Stimulated activated CD8-positive, alpha-beta memory T cell treated with anti-CD3 and anti-CD28 coated beads, Interleukin-2, amount 100 ng/mL, for 48 hours (primary cell): ENCODE measurements at places on chromosomes 16 and 17.

- no peak for DNase-seq
Measured at GRCh38 chr17:39357986-39358385, 43.4 kb downstream of the FBXL20 start.

DNA sequence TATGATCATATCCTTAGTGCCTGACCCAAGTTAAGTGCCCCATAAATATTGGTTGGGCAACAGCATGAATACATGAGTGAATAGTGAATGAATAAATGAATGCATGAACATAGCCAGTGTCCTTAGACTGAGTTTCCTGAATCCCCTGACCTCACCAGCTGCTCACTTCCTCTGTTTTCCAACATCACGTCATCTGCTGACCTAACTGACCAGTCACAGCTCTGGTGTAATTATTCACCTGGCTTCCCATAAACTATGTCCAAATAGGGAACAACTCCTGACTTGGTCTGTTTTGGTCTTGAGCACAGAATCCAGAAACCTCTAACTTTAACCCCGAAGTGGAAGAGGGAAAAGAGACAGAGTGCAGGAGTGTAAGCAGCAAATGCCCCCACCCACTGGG lies 83.4 kb downstream of the ASIC2 start:
- DNase-seq: no peak

DNA sequence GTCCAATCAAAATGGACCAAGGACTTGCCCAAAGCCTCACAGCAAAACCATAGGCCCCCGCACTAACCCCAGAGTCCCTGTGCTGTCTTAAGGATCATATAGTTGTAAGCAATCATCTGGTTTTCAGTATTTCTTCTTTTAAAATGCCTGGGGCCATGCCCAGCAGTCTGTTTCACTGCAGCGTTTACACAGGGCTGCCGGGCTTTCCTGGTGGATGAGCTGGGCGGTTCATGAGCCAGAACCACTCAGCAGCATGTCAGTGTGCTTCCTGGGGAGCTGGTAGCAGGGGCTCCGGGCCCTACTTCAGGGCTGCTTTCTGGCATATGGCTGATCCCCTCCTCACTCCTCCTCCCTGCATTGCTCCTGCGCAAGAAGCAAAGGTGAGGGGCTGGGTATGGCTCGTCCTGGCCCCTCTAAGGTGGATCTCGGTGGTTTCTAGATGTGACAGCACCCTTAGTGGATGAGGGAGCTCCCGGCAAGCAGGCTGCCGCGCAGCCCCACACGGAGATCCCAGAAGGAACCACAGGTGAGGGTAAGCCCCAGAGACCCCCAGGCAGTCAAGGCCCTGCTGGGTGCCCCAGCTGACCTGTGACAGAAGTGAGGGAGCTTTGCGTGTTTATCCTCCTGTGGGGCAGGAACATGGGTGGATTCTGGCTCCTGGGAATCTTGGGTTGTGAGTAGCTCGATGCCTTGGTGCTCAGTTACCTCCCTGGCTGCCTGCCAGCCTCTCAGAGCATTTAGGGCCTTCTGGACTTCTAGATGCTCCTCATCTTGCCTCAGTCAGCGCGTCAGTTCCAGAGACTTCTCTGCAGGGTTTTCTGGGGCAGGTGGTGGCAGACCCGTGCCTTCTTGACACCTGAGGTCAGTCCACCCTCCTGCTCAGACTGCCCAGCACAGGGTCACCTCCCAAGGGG lies 24.8 kb upstream of the STH start:
- DNase-seq: no peak

DNA sequence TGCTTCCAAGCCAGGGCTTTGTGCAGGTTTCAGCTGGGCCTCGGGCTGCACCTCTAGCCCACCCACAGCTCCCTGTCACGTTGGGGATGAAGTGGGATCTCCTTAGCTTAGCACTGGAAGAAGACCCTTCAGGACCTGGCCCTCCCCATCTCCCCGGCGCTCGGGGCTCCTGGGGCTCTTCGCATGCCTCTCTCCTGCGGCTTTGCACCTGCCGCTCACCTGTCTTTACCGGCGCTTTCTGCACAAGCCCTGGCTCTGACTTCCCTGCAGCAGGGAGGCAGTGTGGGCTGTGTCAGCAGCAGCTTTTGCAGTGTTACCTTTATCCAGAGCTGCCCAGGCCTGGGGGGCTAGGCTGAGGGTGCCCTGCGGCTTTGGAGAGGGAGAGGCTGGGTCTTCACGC lies 52.3 kb downstream of the NT5M start:
- DNase-seq: no peak

DNA sequence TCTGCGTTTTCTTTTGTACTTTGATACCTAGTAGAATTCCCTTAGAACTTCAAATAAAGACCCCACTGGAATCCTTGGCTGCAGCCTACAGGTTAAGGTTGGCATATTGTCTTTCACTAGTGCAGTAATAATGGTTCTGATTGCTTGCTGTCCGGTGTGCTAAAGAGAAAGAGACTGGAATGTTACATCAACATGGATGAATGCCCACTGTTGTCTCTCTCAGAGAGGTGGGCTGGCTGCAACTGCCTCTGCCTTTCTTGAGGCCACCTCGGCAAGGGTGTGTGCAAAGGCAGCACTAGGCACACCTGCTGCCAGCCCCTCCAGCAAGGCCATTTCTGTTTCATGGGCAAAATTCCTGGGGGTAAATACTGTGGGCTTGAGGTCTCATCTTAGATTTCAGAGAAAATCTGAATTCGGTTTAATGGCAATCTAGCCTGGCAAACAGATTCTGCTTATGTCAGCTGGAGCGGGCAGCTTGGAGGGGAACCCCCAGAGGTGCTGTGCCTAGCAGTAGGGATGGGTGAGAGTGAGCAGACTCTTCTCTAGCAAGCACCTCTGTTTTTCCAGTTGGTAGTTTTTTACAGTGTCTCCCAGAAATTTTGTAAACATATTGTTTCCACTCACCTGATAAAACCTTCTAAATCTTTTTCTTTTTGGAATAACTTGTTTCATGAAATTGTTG lies 54.0 kb downstream of the MRTFB start:
- no peak for DNase-seq

- no peak for DNase-seq
Measured at GRCh38 chr17:61478790-61479492, 26.7 kb downstream of the TBX4 start.

DNA sequence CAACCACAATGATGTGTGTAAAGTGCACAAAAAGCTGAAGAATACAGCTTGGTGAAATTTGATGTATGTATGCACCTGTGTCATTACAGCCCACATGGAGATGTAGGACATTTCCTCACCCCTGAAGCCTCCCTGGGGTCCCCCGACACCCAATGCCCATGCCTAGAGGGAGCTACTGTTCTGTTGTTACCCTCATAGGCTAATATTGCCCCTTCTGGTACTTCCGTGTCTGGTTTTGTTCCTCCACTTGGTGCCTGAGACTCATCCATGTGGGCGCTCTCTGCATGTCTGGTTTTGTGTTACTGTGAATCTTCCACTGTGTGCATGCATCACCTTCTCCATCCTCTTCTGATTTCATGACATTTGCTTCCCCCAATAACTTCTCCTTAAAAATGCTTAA lies 18.6 kb downstream of the TNFRSF13B start:
- DNase-seq: no peak

GRCh38 chr16:10624527-10624926 lies 44.1 kb upstream of the EMP2 start:
- no peak for DNase-seq

GRCh38 chr17:34562387-34562786 lies 17.0 kb upstream of the TMEM132E start:
- DNase-seq: no peak

GRCh38 chr17:37164057-37164456 lies 211.7 kb upstream of the C17orf78 start:
- no peak for DNase-seq

DNA sequence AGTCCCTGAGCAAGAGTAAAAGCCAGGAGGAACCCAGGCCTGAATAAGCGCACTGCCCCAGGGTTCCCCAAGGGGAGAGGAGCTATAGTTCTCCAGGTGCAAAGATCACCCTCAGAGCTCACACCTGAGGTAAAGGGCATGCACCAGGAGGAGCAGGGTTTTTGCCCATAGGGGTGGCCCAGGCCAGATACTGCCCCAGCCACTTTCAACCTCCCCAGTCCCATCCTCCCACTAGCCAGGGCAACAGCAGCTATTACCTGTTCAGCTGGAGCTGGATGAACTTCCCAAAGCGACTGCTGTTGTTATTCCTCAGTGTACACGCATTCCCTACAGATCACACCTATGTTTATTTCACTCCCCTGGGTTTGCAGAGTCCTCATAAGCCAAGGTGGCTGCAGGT lies 19.8 kb downstream of the MYO19 start:
- DNase-seq: no peak

- DNase-seq: no peak
Measured at GRCh38 chr16:81821436-81822128, 42.5 kb downstream of the PLCG2 start.

- no peak for DNase-seq
Measured at GRCh38 chr17:7626956-7627249, 718 bp downstream of the SAT2 start.

GRCh38 chr17:50793007-50793406 lies 25.7 kb upstream of the ANKRD40CL start:
- no peak for DNase-seq

DNA sequence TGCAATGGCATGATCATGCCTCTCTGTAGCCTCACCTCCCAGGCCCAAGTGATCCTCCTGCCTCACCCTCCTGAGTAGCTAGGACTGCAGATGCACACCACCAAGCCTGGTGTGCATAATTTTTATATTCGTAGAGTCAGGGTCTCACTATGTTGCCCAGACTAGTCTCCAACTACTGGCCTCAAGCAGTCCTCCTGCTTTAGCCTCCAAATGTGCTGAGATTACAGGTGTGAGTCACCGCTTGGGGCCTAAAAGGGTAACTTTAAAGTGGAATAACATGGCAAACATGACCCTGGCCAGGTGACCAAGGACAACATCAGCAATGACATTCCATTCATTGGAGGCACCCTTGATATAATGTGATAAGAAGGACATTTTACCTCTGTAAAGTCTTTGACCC lies 26.1 kb downstream of the HSBP1 start:
- DNase-seq: no peak

GRCh38 chr16:87178977-87179376 lies 138.2 kb downstream of the C16orf95 start:
- no peak for DNase-seq

GRCh38 chr16:51621610-51622009 lies 470.5 kb upstream of the SALL1 start:
- no peak for DNase-seq

DNA sequence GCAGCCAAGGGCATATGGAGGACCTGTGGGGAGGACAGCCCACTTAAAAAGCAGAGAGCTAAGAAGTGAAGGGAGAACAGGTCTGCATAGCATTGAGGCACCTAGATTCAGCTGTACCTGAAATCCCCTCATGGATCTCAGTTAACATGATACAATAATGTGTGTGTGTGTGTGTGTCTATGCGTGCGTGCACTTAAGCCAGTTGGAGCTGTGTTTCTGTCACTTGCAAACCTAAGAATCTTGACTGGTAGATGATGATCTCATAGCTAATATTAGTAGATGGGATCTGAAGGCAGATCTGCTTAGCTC lies 1.7 kb upstream of the ITPRIPL2 start:
- no peak for DNase-seq

DNA sequence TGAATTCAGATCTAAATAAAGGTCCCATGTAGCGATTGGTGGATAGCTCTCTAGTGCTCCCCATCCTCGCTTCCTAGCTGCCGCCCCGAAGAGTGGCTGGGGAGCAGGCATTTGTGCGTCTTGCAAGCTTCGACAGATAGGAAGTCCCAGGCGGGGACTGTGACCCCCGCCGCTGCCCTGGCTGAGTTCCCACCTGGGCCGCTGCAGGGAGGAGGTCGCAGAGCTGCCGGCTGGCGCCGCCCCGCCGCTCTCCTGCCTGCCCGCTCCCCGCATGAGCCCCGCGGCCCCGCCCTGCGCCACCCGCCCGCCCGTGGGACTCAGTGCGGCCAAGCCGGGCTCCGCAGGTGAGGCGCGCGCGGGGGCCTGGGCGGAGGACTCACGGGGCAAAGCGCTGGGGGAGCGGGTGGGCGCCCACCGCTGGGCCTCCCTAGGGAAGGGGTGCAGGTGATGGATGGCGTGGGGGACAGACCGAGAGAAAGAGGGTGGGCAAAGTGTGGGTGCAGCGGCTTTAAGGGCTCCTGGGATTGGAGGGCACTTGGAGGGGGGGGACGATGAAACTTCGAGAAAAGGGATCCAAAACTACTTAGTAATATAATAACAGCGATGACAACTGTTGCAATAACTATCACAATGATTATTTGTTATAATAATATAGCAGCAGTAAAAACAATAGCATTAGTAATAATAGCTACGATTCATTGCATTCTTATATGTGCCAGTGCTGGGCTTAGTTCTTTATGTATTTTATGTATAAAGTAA lies at the start of gene OTOA:
Gene OTOA (plus strand): TSS at position 80 of the 759 bp plus-strand sequence. CDS start 14,547 bp downstream, outside the sequence.
- DNase-seq: no peak

DNA sequence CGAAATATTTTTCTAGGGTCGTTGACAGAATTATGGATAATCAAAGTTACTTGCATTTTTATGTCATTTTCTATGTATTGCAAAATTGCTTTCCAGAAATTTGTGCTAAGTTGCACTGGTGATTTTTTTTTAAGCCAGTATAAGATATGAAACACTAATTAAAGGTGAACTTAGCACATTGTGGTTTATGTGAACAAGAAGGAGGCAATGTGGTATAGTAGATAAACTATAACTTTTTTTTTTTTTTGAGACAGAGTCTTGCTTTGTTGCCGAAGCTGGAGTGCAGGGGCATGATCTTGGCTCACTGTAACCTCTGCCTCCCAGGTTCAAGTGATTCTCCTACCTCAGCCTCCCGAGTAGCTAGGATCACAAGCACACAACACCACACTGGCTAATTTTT lies 13.2 kb downstream of the DGKE start:
- DNase-seq: no peak

DNA sequence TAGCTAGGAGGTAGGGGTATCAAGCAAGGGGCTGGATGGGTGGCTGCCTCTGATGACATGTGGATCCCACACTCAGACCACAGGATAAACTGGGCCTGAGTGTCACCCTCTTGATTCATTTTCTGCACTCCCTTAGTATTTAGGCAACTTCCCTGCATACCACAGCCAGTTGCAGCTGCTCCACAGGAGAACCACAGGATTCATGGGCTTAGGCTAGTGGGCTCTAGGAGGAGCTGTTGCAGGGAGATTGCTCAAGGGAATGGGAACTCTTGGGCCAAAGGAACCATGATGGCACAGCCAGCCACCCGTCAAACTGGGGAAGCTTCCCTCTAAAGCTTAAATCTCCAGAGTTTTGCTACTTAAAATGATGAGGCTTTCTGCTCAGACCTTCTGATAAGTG lies 269.7 kb upstream of the ASIC2 start:
- no peak for DNase-seq

- DNase-seq: no peak
Measured at GRCh38 chr16:3878610-3879009, 1.9 kb downstream of the CREBBP start.

DNA sequence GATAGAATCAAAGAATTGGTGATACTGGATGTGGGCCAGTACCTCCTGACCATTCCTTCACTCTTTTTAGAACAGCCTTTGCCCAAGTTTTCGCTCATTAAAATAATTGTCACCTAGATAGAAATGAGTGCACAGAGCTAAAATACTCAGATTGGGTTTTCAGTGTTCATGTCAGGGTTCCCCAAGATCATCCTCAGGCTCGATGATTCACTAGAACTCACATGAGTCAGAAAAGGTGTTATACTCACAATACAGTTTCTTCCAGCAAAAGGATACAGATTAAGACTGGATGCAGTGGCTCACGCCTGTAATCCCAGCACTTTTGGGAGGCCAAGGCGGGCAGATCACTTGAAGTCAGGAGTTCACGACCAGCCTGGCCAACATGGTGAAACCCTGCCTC lies 19.9 kb downstream of the ERCC4 start:
- no peak for DNase-seq
